Fibroblast of lung (primary cell): ENCODE measurements at places on chromosomes 3 and 15. TPM values are rescaled to one million over a fixed set of nuclear protein-coding genes. Genes with fewer than 3 reads are reported as not detected.

GREM1 gene
- total RNA-seq: 113 and 364 TPM in 2 replicates

FOXL2 gene
- under 0.01 TPM in 2 replicates for total RNA-seq

ABI3BP gene
- 4.8 and 6.2 TPM in 2 replicates for total RNA-seq

P2RY13 gene
- under 0.01 TPM in 1 of 2 replicates, not detected in the other for total RNA-seq

STRIT1 gene
- not detected in 2 replicates for total RNA-seq

KIF7 gene
- 11.4 and 11.6 TPM in 2 replicates for total RNA-seq

ARPP21 gene
- not detected in 2 replicates for total RNA-seq

GRAMD1C gene
- total RNA-seq: 2.1 and 7.8 TPM in 2 replicates

TMEM41A gene
- 6.9 and 8.3 TPM in 2 replicates for total RNA-seq

DUOXA2 gene
- total RNA-seq: not detected in 2 replicates

DOCK3 gene
- total RNA-seq: 0.17 and 0.26 TPM in 2 replicates

PPP1R14D gene
- total RNA-seq: not detected in 2 replicates

TBCCD1 gene
- total RNA-seq: 13.1 and 13.7 TPM in 2 replicates

UBAP1L gene
- total RNA-seq: 0.99 and 1.0 TPM in 2 replicates

CCR2 gene
- under 0.01 TPM in 1 of 2 replicates, not detected in the other for total RNA-seq

CRABP1 gene
- not detected in 2 replicates for total RNA-seq

SLC22A13 gene
- total RNA-seq: 0.26 and 0.33 TPM in 2 replicates

MAGEL2 gene
- under 0.01 TPM in 2 replicates for total RNA-seq
